B cell (primary cell): ENCODE measurements at places on chromosomes 11 and 22. TPM values are rescaled to one million over a fixed set of nuclear protein-coding genes. Genes with fewer than 3 reads are reported as not detected.

Gene FERMT3
- total RNA-seq = 96.2 and 106 TPM in 2 replicates

Gene OR52M1
- total RNA-seq = not detected in 2 replicates

Gene CDC42EP1
- not detected in 2 replicates for total RNA-seq

Gene GGTLC2
- total RNA-seq = not detected in 2 replicates
